ENCODE measurements at places on chromosomes 5 and 9.

GRCh38 chr5:73292816-73293459 lies 119.9 kb downstream of the TMEM174 start:
- peaks cover 28% of the 10 kb centered on the region for H3K27me3 ChIP-seq
- no peak for DNase-seq
- H3K36me3 ChIP-seq = no peaks in the 10 kb centered on the region
- H3K4me1 ChIP-seq = peaks cover 2% of the 10 kb centered on the region

GRCh38 chr5:63685454-63685853 lies 276.8 kb downstream of the HTR1A start:
- no peaks in the 10 kb centered on the region for H3K36me3 ChIP-seq
- no peak for DNase-seq
- H3K27ac ChIP-seq = no peak overlapping the region
- no peaks in the 10 kb centered on the region for H3K4me1 ChIP-seq
- no peaks in the 10 kb centered on the region for H3K27me3 ChIP-seq

- no peak overlapping the region for H3K27ac ChIP-seq
- H3K36me3 ChIP-seq = no peaks in the 10 kb centered on the region
- H3K4me3 ChIP-seq = no peak overlapping the region
- H3K4me1 ChIP-seq = no peaks in the 10 kb centered on the region
These were observed 69.6 kb upstream of the PJA2 start for GRCh38 chr5:109479260-109479860.

- no peaks in the 10 kb centered on the region for H3K36me3 ChIP-seq
- H3K27me3 ChIP-seq = no peaks in the 10 kb centered on the region
- H3K4me1 ChIP-seq = no peaks in the 10 kb centered on the region
- no peak for DNase-seq
These were observed 11.9 kb upstream of the SHISAL2B start for GRCh38 chr5:64678374-64678773.

- no peaks in the 10 kb centered on the region for H3K36me3 ChIP-seq
- no peak overlapping the region for H3K27ac ChIP-seq
- no peak overlapping the region for H3K4me3 ChIP-seq
- H3K4me1 ChIP-seq = no peaks in the 10 kb centered on the region
- no peaks in the 10 kb centered on the region for H3K27me3 ChIP-seq
- no peak for DNase-seq
These were observed 118.7 kb upstream of the SNX2 start for GRCh38 chr5:122656160-122656559.

GRCh38 chr9:33867747-33868439 lies 50.9 kb downstream of the UBE2R2 start:
- H3K27ac ChIP-seq = no peak overlapping the region
- H3K27me3 ChIP-seq = no peaks in the 10 kb centered on the region
- no peaks in the 10 kb centered on the region for H3K4me1 ChIP-seq
- H3K4me3 ChIP-seq = no peak overlapping the region
- no peak for DNase-seq

GRCh38 chr5:58905944-58906343 lies 323.1 kb downstream of the RAB3C start:
- H3K36me3 ChIP-seq = no peaks in the 10 kb centered on the region
- H3K27ac ChIP-seq = no peak overlapping the region
- no peaks in the 10 kb centered on the region for H3K27me3 ChIP-seq
- DNase-seq = no peak
- no peak overlapping the region for H3K4me3 ChIP-seq

- no peak overlapping the region for H3K27ac ChIP-seq
- H3K4me1 ChIP-seq = 0 out of 2 replicates have a peak, but pooled peaks cover 1% of the 10 kb centered on the region
- no peak overlapping the region for H3K4me3 ChIP-seq
These were observed 94.3 kb downstream of the MVB12B start for GRCh38 chr9:126420643-126421564.

DNA sequence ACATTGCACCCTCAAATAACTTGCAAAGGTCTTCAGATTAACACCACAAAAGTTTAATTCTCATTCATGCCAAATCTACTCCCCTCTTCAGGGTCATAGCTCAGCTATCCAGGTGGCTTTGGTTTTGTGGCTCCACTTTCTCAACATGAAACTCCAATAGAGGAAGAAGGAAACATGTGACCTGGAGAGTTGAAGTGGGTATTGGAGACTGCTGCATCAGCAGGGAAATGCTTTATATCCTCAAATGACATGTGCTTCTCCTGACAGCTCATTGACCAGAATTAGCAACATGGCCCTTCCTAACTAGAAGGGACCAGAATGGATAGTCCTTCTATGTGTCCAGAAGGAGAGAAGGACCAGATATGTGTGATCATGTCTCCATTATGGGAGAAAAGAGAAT lies 73.6 kb downstream of the TLR4 start:
- H3K36me3 ChIP-seq = no peaks in the 10 kb centered on the region
- H3K4me3 ChIP-seq = no peak overlapping the region
- no peak for DNase-seq
- H3K27ac ChIP-seq = no peak overlapping the region
- no peaks in the 10 kb centered on the region for H3K4me1 ChIP-seq

GRCh38 chr5:93477816-93478215 lies 103.2 kb downstream of the NR2F1-AS1 start:
- DNase-seq = no peak
- H3K4me3 ChIP-seq = no peak overlapping the region
- no peak overlapping the region for H3K27ac ChIP-seq
- no peaks in the 10 kb centered on the region for H3K27me3 ChIP-seq
- H3K4me1 ChIP-seq = no peaks in the 10 kb centered on the region
- H3K36me3 ChIP-seq = no peaks in the 10 kb centered on the region

GRCh38 chr5:1446602-1447343 lies 1.5 kb upstream of the SLC6A3 start:
- H3K27me3 ChIP-seq = peaks cover 39% of the 10 kb centered on the region
- no peaks in the 10 kb centered on the region for H3K36me3 ChIP-seq
- no peak overlapping the region for H3K4me3 ChIP-seq

DNA sequence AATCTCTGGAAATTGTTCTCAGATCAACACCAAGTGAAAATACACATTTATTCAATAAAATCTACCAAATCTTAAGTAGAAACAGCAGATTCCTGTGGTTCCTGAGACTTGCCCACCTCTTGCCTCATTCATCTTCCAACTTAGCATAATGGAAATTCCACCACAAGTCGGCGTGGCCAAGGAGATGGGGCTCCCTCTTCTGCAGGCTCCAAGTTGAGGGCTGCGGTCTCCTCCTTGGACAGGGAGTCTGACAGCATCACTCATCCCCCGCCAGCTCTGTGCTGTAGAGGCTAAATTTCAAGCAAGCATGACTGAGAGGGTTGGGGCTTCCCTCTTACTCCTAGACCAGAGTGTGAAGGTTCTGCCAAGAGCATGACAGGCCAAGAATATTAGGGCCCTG lies 273.7 kb downstream of the DIRAS2 start:
- H3K4me1 ChIP-seq = peaks cover 4% of the 10 kb centered on the region
- H3K4me3 ChIP-seq = no peak overlapping the region
- no peaks in the 10 kb centered on the region for H3K27me3 ChIP-seq
- DNase-seq = no peak
- no peaks in the 10 kb centered on the region for H3K36me3 ChIP-seq
- no peak overlapping the region for H3K27ac ChIP-seq

DNA sequence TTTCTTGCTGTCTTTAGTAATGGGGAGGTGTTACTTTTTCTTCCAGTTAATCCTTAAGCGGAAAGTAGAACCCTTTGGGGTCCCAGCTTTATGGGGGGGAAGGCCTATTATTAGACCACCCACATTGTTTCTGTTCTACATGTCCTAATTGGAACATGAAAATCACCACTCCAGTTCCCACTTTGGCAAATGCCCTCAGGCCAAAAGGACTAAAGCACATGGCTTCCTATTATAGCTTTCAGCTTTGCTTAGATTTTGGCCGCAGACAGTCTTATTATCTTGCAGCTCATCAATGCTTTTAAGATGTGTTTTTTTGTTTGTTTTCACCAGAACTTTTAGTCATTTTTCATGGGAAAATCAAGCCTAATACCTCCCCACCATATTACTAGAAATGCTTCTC lies 296.8 kb upstream of the ANKH start:
- H3K36me3 ChIP-seq = no peaks in the 10 kb centered on the region
- H3K27me3 ChIP-seq = no peaks in the 10 kb centered on the region
- H3K4me1 ChIP-seq = no peaks in the 10 kb centered on the region
- no peak overlapping the region for H3K27ac ChIP-seq
- no peak overlapping the region for H3K4me3 ChIP-seq

GRCh38 chr5:74888117-74888516 lies 21.9 kb upstream of the FAM169A start:
- no peaks in the 10 kb centered on the region for H3K36me3 ChIP-seq
- no peaks in the 10 kb centered on the region for H3K27me3 ChIP-seq
- no peak for DNase-seq
- no peaks in the 10 kb centered on the region for H3K4me1 ChIP-seq
- H3K4me3 ChIP-seq = no peak overlapping the region

DNA sequence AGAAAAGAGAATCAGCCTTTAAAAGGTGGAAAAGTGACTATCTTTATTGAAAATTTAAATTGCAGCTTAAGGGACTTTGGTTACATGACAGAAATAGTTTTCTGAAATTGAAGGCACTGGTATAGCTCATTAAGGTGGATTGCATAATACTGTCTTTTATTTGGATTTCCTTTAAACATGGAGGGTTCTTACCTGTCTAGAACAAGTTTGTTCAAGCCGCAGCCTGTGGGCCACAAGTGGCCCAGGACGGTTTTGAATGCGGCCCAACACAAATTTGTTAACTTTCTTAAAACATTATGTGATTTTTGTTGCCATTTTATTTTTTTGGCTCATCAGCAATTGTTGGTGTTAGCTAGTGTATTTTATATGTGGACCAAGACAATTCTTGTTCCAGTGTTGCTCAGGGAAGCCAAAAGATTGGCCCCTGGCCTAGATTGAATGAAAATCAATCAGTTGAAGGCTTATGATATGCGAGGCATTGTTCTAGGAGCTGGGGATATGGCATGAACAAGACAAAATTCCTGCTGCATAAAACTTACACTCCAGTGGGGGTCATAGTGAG lies 18.0 kb downstream of the NNT start:
- H3K36me3 ChIP-seq = no peaks in the 10 kb centered on the region
- H3K27me3 ChIP-seq = no peaks in the 10 kb centered on the region
- DNase-seq = no peak
- H3K4me1 ChIP-seq = no peaks in the 10 kb centered on the region

- no peak overlapping the region for H3K4me3 ChIP-seq
- no peaks in the 10 kb centered on the region for H3K36me3 ChIP-seq
- H3K27ac ChIP-seq = no peak overlapping the region
- H3K4me1 ChIP-seq = peaks cover 16% of the 10 kb centered on the region
These were observed 51.2 kb downstream of the MAPKAP1 start for GRCh38 chr9:125655691-125656410.

GRCh38 chr9:122207096-122207495 lies 21.7 kb downstream of the LHX6 start:
- H3K27me3 ChIP-seq = peaks cover 3% of the 10 kb centered on the region
- no peak for DNase-seq
- no peaks in the 10 kb centered on the region for H3K4me1 ChIP-seq
- H3K36me3 ChIP-seq = no peaks in the 10 kb centered on the region

DNA sequence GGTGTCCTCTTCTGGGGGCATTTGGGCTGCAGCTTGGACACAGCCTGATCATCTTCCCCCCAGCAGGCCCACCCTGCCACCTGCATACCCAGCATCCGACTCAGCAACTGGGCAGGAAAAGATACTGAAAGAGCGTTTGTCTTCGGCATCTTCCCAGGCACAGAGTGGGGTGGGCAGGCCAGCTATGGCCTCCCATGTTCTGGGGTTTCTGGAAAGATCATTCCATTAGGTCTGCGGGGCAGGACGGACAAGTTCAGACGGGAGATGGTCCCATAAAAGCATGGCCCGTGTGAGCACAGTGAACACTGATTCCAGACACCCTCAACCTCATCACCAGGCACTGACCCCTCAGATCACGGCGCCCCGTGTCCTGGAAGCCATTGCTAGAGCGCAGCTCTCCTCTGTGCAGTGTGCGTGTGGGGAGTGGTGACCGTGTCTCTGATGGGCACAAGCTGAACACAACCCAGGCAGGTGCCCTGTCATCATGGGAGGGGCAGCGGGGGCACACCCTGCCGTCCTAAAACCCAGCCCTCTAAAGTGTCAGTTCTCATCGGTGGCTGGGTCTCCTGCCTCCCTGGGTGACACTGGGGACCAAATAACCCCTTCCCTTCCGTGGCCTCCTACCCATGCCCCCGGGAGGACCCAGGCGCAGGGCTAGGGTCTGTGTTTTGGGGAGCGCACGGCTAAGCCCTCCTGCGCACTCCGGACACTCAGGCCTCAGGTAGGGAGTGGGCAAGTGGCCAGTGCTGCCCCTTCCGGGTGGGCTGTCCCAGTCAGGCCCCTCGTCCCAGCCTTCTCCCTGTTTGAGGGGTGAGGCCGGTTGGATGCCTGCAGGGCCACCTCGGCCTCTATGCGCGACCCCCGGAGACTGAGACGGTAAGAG lies 13.2 kb upstream of the TMEM250 start:
- peaks cover 1% of the 10 kb centered on the region for H3K4me1 ChIP-seq
- no peak overlapping the region for H3K27ac ChIP-seq
- no peak for DNase-seq
- no peak overlapping the region for H3K4me3 ChIP-seq
- no peaks in the 10 kb centered on the region for H3K36me3 ChIP-seq

- no peak overlapping the region for H3K27ac ChIP-seq
- no peaks in the 10 kb centered on the region for H3K4me1 ChIP-seq
- no peak overlapping the region for H3K4me3 ChIP-seq
- no peaks in the 10 kb centered on the region for H3K27me3 ChIP-seq
- DNase-seq = no peak
These were observed 33.1 kb upstream of the PRXL2C start for GRCh38 chr9:96688187-96688586.

GRCh38 chr5:163269624-163270023 lies 167.8 kb upstream of the CCNG1 start:
- H3K27ac ChIP-seq = no peak overlapping the region
- no peaks in the 10 kb centered on the region for H3K36me3 ChIP-seq
- H3K4me3 ChIP-seq = no peak overlapping the region
- no peaks in the 10 kb centered on the region for H3K4me1 ChIP-seq
- H3K27me3 ChIP-seq = no peaks in the 10 kb centered on the region

- DNase-seq = no peak
- H3K4me3 ChIP-seq = no peak overlapping the region
- no peaks in the 10 kb centered on the region for H3K27me3 ChIP-seq
- no peaks in the 10 kb centered on the region for H3K4me1 ChIP-seq
- H3K36me3 ChIP-seq = no peaks in the 10 kb centered on the region
These were observed 38.2 kb downstream of the ZDHHC11B start for GRCh38 chr5:746258-746761.

DNA sequence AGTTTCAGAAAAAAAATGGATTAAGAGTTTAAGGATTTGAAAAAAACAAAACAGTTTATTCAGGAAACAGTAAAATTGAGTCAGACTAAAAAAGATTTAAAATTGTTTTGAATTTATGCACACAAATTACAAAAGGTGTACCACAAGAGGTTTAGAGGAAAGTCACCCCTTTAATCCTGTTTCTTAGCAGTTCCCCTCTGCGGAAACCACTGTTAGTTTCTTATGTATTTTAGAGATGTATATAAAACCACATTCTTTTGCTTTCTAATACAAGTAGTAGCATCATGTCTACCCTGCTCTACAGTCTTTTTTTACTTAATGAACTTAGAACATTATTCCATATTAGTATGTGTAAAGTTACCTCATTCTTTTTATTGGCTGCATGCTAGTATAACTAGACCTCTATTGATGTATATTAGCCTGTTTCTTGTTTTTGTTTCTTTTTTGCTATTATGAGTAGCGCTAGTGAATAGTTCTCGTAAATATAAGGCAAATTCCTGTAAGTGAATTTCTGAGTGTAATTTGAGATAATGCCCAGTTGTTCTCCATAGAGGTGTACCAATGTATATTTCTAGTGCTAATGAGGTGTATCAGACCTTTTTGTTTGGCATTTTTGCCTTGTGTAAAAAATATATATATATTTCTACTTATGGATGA lies 20.0 kb downstream of the GPBP1 start:
- no peak overlapping the region for H3K4me3 ChIP-seq
- H3K4me1 ChIP-seq = no peaks in the 10 kb centered on the region
- no peak overlapping the region for H3K27ac ChIP-seq
- H3K27me3 ChIP-seq = no peaks in the 10 kb centered on the region
- no peak for DNase-seq
- no peaks in the 10 kb centered on the region for H3K36me3 ChIP-seq

Data from iPS DF 6.9 (cell line).